ENCODE measurements at places on chromosomes 16 and 17.

- DNase-seq, result no peak
Measured at GRCh38 chr17:37221865-37222264, 153.9 kb upstream of the C17orf78 start.

- no peak for DNase-seq
Measured at GRCh38 chr16:87435372-87436224, 43.5 kb downstream of the MAP1LC3B start.

GRCh38 chr16:80802138-80802537 lies 2.3 kb downstream of the CDYL2 start:
- no peak for DNase-seq

DNA sequence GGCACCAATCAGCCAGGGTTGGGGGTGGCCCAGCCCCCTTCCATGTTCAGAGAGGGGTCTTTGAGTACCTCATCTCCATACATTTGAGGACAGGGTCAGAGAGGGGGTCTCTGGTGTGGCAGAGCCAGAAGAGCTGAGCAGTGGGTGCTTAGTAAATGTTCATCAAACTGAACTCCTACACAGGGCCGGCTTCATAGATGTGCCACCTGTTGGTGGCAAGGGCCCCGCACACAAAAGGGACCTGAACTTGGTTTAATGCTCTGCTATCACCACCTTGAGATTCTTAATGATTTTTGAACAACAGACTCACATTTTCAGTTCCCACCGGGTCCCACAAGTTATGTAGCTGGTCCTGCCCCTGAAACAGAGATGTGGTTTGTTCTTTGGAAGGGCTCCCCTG lies 9.0 kb upstream of the C1QL1 start:
- DNase-seq, result no peak

DNA sequence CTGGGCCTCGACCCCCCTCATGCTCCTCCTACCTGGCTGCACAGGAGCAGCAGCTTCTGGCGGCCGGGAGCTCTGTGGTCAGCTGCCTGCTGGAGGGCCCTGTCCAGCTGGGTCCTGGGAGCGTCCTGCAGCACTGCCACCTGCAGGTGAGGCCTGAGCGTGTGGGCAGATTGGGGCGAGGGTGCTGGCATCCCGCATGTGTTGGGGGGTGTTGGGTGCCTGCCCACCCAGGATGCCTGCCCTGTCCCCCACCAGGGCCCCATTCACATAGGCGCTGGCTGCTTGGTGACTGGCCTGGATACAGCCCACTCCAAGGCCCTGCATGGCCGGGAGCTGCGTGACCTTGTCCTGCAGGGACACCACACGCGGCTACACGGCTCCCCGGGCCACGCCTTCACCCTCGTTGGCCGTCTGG lies 16.5 kb downstream of the FCSK start:
- no peak for DNase-seq

DNA sequence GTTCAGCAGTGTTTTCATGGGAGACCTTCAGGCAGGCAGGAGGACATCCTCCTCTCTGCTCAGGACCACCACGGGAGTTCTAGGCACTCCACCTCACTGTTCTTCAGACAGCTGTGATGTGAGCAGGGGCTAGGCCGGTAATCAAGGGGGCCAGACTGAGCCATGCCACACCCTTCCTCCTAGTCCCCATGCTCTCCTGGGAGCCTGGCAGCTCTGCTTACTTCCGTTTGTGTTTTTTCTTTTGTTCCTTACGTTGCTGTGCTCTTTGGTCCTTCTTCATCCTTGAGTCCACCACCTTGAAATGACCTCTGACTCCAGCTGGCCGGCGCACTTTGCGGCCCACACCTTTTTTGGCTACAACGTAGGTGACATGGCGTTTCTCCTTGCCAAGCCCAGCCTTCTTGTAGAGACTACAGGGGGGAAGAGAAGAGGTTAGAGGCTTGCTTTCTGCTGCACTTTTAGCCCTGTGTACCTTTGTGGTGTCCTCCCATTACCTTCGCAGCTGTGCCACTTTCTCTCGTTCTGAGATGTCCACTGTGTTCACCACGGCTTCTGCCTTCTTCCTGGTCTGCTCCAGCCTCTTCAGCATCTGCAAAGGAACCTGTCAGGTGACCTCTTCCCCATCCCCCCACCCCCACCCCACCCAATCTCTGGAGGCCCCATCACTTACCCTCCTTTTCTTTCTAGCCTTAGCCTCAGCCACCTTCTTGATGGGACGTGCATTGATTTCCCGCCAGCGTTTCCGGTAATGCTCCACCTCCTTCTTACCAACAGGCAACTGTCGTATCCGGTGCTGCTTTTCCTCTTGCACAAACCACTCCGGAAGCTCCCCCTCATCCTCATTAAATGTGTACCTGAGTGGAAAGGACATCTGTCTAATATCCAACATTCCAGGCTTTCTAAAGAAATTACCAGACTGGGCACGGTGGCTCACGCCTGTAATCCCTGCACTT lies 7.4 kb upstream of the PSMC5 start:
- no peak for DNase-seq

DNA sequence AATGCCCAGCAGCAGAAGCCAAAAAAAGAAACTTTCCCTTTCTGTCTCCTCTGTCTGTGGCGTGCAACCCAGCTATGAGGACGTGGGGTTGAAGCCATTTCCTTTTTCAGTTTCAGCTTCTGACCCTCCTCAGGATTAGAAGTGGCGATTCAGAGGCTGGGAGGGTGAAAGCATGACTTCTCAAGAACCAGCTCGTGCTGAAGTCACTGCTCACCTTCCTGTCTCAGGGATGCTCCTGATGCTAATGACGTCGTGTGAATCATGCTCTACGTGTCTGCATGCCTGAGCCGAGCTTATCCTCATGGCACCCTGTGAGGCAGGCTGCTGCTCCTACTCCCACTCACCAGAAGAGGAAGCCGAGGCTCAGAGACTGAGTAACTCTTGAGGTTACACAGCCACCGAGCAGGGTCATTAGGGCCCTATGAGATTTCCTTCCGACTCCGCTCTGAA lies 5.7 kb upstream of the LPO start:
- DNase-seq, result no peak

DNA sequence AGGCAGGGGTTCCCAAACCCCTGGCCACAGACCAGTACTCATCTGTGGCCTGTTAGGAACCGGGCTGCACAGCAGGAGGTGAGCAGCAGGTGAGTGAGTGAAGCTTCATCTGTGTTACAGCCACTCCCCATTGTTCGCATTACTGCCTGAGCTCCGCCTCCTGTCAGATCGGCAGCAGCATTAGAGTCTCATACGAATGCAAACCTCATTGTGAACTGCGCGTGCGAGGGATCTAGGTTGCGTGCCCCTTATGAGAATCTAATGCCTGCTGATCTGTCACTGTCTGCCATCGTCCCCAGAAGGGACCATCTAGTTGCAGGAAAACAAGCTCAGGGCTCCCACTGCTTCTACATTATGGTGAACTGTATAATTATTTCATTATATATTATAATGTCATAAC lies 25.1 kb upstream of the RMI2 start:
- no peak for DNase-seq

DNA sequence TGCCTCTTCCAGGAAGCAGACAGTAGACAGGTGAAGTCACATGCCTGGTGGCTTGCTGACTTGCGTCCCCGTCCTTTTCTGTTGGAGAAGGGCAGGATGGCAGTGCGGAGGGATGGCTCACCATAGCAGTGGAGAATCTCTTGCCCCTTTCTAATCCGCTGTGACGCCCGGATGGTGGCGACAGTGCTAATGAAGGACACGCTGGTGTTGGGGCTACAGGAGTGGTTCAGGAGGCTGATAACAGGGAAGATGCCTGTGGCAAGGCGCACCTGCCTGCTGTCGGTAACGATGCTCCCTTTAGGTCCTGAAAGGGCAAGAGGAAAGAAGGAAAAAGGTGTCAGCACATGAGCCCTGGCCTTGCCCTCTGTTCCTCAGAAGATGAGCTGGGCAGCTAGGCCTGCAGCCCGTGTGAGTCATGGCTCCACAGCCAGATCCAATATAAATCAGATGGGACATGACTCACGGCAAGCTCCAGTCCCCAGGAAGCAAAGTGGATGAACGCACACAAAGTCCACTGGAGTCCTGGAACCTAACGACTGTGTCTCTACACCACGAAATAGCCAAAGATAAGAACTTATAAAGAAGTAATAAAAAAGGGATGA lies 25.5 kb downstream of the SERPINF1 start:
- no peak for DNase-seq

DNA sequence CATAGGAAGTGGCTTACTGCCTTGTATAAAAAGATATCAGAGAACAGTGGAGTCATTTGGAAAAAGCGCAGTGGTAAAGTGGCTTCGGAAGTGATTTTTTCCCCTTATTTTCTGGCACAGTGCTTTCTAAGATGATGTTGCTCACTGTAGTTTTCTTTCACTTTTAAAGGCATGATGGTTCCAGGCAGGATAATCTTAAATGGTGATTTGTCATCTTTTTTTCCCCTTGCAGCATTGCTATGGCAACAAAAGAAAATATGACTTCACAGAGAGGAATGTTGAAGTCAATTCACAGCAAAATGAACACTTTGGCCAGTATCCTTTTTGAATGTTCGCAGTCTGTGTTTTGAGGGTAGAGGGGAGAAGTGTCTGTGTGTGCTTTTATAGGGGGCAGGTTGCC lies 42.5 kb downstream of the GOSR1 start:
- no peak for DNase-seq

- no peak for DNase-seq
Measured at GRCh38 chr16:85402910-85403692, 210.0 kb upstream of the GSE1 start.

DNA sequence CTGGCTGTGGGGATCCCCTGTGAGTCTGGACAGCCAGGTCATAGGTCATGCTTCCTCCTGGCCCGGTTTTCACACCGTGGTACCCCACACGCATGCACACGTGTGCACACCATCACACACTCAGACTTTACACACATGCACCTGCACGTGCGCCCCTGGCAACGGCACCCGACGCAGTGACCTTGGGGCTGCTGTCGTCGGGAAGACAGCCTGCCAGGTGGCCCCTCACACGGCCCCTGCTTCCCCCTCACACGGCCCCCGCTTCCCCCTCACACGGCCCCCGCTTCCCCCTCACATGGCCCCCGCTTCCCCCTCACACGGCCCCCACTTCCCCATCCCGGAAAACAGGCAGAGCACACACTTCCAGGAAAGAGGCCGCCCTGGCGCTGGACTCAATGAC lies 45.1 kb downstream of the CBFA2T3 start:
- no peak for DNase-seq

DNA sequence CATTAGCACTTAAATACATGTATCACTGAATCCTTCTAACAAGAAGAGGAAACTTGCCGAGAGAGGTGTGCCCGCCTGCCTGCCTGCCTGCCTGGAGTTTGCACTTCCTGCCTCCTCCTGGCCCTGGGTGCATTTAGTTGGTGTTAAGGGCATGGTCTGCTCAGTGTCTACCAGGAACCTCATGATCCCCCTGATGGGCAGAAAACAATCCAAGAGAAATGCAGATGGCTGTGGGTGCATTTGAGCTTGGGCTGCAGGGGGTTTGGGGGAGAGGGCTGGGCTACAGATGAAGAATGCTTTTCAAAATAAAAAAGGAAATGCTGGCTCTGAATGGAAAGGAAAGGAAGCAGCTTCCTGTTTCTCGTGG lies 10.1 kb downstream of the KSR1 start:
- no peak for DNase-seq

DNA sequence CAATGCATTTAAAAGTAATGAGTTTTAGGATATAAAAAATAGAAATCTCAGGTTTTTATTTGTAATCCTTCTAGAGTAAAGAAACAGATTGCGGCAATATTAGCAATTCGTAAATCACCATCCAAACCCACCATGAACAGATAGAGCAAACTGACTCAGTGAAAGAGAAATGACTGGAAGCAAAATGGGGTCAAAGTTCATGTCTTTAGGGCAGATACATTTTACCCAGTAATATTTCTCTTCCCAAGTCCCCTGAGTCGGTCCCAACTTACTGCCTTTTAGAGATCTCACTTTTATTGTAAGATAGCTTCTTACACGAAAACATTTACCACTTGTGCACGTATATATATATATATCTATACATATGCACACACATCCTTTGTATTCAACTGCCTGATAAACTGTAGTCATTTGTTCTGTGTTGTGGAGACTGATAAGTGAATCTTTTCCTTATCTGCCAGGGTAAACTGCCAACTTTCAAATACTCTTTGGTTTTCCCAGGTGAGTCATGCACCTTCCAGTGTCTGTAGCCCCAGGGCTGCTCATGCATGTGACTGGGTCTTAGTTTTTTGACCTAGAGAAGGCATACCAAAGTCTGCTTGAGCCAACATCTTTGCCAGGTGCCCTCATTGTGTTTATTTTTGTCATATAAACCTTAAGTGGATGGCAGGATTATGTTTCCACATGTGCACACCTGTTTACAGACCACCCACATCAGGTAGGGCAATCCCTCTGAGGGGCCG lies 7.8 kb upstream of the IRF8 start:
- no peak for DNase-seq

- DNase-seq, result no peak
Measured at GRCh38 chr16:89116341-89117226, 22.9 kb downstream of the ACSF3 start.

GRCh38 chr17:32805029-32805976 lies 71.6 kb downstream of the MYO1D start:
- DNase-seq, result no peak

DNA sequence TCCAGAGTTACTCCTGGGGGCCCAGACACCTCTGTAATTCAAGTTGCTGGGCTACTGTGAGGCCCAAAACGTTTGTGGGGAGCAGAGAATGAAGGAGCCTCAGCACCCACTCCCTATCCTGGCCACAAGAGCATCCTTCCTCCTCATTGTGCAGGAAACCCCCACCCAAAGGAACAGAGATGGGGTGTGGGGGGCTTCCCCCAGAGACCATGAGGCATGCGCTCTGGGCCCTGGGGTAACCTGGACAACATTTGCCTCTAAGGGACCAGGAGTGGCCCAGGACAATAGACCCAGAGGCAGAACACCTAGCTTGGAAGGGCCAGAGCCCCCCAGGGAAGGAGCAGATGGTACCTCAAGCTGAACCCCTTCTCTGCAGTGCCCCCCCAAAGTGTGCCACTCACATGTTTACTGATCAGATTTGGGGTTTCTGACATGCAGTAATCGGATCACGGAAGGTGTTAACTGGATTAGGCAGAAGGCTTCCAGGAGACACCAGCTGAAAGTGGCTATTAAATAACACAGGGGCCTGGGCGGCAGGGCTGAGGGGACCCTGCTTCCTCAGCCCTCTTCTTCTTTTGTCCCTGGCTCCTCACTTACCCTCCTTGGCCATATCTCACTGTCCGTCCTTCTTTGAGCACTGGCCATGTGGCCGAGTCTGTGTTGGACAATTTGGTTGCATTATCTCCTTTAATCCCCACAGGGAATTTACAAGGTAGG lies 50.8 kb downstream of the SDK2 start:
- no peak for DNase-seq

GRCh38 chr17:11909348-11909747 lies 87.9 kb downstream of the ZNF18 start:
- DNase-seq, result no peak

All from stimulated activated CD4-positive, alpha-beta T cell treated with anti-CD3 and anti-CD28 coated beads, Interleukin-4, amount 100 ng/mL, for 1 hour (primary cell).